ENCODE measurements at places on chromosomes 11 and 22. TPM values are rescaled to one million over a fixed set of nuclear protein-coding genes. Genes with fewer than 3 reads are reported as not detected.

- DNase-seq = no peak
These were observed 160.2 kb downstream of the IGLL1 start for GRCh38 chr22:23419931-23420330.

The KAT5 gene
- 49.2 TPM for total RNA-seq

The MYO18B gene
- 254 TPM for total RNA-seq

- DNase-seq = no peak
These were observed 2.0 kb downstream of the PELI3 start for GRCh38 chr11:66468691-66469090.

DNA sequence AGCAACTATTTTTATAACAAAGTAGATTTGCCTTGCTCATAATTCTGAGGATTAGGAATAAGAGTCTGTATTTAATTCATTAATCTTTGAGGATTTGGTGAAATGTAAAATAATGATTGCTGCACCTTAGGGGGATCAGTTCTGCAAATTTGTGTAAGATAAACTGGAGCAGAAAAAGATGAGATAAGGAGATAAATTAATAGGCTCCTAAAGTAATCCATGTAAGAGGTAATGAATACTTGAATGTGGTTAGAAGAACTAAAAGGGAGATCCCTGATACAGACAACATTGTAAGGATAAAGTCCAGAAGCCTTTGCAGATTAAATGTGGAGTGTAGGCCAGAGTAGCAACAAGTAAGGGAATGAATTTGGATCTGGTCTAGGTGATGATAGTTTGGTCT is 45.6 kb downstream of the PDHX start:
- no peak for DNase-seq

The ZFTA gene
- total RNA-seq = 14.3 TPM

The CCDC87 gene
- 0.43 TPM for total RNA-seq

The PRG3 gene
- not detected for total RNA-seq

DNA sequence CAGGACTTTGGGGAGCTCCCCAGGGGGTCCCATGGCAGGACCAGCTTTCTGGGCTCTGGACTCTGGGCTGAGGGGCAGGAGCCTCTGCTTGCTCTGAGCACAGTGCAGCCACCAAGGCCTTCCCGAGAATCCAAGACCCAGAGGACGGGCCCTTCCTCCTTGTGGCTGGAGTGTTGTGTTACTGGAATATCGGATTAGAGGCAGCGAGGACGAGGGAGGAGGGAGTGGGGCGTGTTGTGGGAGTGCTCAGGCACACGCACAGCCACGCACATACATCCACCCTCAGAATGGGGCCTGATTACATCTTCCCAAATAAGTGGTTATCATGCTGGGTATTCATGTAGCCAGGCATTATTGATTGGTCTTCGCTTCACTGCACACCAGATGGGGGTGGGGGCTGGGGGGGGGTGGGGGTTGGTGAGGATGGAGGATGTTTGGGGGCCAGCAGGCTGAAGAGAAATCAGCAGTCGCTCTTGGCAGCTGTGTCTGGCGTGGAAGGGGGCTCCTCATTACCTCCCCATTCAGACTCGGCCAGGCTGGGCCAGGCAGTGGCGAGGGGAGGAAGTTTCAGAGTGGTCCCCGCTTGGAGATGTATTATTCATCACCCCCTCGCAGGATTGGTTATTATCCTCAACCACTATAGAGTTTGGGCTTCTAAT is 120.9 kb downstream of the ST3GAL4 start:
- DNase-seq = no peak

DNA sequence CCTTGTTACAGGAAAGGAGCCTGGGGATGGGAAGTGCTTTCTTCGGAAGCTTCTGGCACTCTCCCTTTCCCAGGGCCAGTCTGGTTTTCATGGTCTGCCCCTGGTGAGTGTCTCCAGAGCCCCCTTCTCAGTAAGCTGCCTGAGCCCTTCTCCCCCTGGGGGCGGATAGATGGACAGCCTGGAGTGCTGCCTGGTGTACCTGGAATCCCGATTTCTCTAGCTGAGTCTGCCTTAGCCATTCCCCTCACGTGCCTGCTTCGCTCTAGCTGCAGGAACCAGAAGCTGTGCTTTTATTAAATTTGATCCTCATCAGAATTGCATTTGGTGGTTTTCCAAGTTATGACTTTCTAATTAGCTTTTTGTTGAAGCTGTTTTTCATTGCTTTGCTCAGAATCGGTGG is 152.9 kb upstream of the NAV2 start:
- no peak for DNase-seq

GRCh38 chr11:46528445-46529094 is 65.3 kb downstream of the AMBRA1 start:
- no peak for DNase-seq

GRCh38 chr22:44137415-44137814 is 43.3 kb upstream of the PARVG start:
- no peak for DNase-seq

- DNase-seq = no peak
These were observed 123.6 kb upstream of the TP53AIP1 start for GRCh38 chr11:129066229-129066628.

- DNase-seq = no peak
These were observed 25.5 kb upstream of the TSPAN18 start for GRCh38 chr11:44701276-44701675.

The OR52A1 gene
- total RNA-seq = not detected

GRCh38 chr11:119412072-119412471 is 10.9 kb downstream of the THY1 start:
- DNase-seq = no peak

GRCh38 chr11:61141601-61142028 is 19.6 kb downstream of the VPS37C start:
- DNase-seq = no peak

DNA sequence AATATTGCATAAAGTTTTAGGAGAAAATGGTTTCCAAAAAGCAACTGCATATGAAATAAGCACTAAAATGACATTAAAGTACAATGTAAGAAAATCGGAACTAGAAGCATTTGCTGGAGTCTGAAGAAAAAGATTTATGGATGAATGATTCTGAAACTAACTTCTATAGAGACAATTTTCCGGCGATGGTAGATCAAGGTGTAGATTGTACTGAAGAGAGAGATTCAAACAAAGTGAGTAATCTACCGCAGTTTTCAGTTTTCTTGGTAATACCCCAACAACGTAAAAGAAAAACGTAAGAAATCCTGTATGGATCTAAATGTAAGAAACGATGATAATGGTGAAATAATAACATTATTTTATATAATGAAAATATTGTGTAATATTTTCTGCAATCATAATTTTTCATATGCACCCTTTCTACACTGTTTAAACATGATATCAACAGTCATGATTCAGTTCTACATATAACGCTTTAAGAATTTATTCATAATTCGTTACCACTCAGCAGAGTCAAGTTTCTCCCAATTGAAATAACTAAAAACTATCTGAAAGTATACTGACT is 1.8 kb upstream of the CDPF1 start:
- no peak for DNase-seq

GRCh38 chr22:46278656-46279645 is 11.1 kb downstream of the TTC38 start:
- no peak for DNase-seq

The SCN3B gene
- 3.3 TPM for total RNA-seq

DNA sequence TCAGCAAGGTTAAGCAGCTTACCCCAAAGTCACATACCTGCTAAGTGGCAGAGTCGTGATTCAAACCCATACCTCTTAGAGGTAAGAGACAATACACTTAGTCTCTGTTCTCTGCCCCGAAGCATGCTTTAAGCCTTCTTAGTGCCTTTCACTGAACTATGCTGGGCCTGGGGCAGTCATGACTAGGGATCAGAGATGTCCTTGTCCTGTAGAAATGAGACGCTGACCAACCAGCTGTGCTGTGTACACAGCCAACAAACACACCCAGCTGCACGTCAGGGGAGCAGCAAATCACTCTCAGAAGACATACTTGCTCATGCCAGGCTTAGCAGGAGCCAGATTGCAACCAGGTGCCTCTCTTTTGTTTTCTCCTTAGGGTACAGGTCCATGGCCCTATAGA is 255.7 kb downstream of the BUD13 start:
- peak; percentile 24 for DNase-seq

GRCh38 chr22:42645341-42645937 is 3.8 kb downstream of the CYB5R3 start:
- DNase-seq = no peak

- no peak for DNase-seq
These were observed 57.1 kb downstream of the ZNRF3 start for GRCh38 chr22:28940441-28940840.

- no peak for DNase-seq
These were observed 83.4 kb downstream of the MRTFA start for GRCh38 chr22:40553014-40553554.

The CHRDL2 gene
- 4.9 TPM for total RNA-seq

- DNase-seq = no peak
These were observed 7.7 kb downstream of the USP18 start for GRCh38 chr22:18157714-18158028.

The TSPAN32 gene
- total RNA-seq = 26.2 TPM

- no peak for DNase-seq
These were observed 6.9 kb upstream of the PRAME start for GRCh38 chr22:22565981-22566380.

GRCh38 chr11:68039526-68040086 is 781 bp downstream of the TCIRG1 start:
- no peak for DNase-seq

DNA sequence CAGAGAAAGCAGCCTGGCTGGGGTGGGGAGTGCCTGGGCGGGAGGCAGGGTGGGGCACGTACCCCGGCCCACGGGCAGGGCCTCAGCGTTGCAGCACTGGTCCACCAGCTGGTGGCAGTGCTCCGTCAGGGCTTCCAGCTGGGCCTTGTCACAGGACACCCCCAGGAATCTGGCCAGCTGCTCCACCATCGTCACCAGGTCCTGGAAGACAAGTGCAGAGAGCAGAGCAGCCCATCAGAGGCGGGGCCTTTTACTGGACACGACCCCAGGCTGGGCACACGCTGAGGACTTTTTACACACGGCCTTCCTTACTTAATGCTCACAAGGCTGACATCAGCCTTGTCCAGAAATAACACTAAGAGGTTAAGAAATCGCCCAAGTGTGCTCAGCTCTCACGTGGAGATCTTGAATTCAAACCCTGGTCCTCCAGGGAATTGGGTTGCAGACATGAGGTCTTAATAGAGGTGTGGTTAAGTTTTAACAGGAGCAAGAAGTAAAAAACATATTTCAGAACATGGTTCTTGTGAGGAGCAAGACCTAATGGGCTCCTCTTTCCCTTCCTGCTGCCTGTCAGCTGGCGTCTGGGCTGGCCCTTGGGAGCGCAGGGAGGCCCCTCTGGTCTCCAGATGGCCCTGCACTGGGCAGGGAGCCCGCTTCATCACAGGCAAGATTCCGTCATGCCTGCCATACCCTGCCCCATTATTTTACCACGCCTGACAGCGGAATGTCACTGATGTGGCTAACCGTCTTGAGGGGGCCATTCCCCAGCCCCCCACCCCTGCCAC is 17.1 kb upstream of the EFCAB6 start:
- DNase-seq = peak; percentile 80

The C22orf42 gene
- total RNA-seq = not detected

- DNase-seq = no peak
These were observed 319.0 kb downstream of the DDX10 start for GRCh38 chr11:108983636-108984420.

- no peak for DNase-seq
These were observed 73.7 kb downstream of the JAM3 start for GRCh38 chr11:134142536-134142935.

The TRIM48 gene
- not detected for total RNA-seq

- no peak for DNase-seq
These were observed 30.0 kb downstream of the LRRC32 start for GRCh38 chr11:76640501-76640900.

- DNase-seq = no peak
These were observed 65.9 kb upstream of the RCN1 start for GRCh38 chr11:32024948-32025347.

DNA sequence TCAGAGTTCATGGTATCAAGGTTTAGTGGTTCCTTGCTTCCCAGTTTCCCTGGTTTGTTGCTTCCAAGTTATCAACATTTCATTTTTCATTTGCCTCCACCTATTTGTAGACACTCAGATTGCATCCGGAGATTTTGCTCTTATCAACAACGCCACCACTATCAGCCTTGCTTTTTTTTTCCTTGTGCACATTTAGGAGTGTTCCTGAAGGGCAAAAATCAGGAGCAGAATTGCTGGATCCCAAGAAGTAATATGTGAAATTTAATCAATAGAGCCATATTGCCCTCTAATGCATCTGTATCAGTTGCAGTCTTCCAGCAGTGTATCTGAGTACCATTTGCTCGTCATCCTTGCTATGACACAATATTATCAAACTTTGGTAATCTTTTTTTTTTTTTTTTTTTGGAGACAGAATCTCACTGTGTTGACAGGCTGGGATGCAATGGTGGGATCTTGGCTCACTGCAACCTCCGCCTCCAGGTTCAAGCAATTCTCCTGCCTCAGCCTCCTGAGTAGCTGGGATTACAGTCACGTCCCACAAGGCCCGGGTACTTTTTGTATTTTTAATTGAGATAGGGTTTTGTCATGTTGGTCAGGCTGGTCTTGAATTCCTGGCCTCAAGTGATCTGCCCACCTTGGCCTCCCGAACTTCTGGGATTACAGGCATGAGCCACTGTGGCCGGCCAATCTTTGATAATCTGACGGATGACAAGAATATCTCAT is 42.1 kb upstream of the SEPTIN5 start:
- DNase-seq = no peak

The ANGPTL5 gene
- total RNA-seq = 1.9 TPM

DNA sequence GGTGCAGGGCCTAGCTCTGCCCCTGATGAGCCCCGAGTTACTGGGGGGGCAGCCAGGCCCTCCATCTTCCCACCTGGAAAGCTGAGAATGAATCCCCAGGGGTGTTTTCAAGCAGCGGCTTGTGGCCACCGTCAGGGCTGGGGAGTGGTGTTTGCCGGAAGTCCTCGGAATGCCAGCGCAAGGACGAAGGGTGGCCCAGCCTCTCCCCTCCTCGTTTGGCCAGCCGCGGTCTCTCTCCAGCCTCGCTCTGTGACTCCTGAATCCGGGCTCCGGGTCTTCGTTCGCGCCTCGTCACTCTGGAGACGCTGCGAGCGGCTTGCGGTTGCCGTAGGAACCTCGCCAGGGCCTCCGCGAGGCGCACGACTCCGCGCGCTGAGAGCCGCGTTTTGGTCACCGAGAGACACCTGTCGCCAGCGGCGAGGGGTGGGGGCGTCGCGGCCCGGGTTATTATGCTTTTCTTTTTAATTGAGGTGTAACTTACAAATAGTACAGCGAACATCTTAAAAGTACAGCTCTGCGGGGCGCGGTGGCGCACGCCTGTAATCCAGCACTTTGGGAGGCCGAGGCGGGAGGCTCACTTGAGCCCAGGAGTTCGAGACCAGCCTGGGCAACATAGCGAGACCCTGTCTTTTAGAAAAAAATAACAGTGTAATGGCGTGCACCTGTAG is 6.3 kb upstream of the KDELR3 start:
- peak; percentile 91 for DNase-seq

GRCh38 chr11:36365907-36366306 is 69.8 kb downstream of the PRR5L start:
- no peak for DNase-seq

- no peak for DNase-seq
These were observed 39.3 kb downstream of the RIBC2 start for GRCh38 chr22:45452565-45453379.

DNA sequence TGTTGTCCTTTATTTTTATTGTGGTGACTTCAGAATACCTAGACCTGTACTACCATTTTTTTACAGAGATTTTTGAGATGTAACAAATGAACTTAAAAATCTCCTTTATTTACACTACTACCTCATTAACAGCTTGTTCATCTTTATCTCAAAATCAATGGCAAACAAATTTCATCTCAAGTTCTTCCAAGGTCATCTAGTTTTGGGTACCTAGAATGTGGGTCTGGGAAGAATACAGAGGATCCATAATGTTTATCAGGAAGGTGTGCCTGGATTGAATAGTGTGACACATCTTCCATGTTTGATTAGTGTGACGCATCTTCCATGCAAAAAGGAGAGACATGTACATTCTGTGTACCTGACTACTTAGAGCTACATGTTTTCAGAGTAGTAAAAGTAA is 63.3 kb upstream of the CCDC179 start:
- DNase-seq = no peak

All from cardiac septum (tissue), 1 donor.